ENCODE measurements at places on chromosomes 5 and 9. TPM values are rescaled to one million over a fixed set of nuclear protein-coding genes. Genes with fewer than 3 reads are reported as not detected.

The AHRR gene
- 0.84 TPM for total RNA-seq

The AQP3 gene
- total RNA-seq: 11.4 TPM

The OXCT1 gene
- total RNA-seq: 19.6 TPM

The THBS4 gene
- 252 TPM for total RNA-seq

The LHX3 gene
- not detected for total RNA-seq

DNA sequence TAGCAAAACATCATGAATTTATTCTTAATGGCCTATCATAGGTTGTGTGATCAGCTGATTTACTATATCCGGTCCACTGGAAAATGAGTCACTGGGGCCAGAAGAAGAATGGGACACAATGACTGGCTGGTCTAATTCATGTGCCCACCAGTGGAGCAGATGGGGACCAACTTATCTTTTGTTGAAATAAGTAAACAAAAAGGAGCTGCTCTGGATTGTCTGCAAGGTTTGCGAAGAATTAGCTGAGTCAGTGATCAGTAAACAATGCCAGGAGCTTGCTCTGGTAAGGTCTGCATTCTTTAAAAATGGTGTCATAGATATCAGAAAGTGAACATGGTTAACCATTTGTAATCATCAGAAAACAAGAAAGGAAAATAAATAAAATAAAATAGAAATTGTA, 128.0 kb downstream of the RASEF start:
- DNase-seq: no peak

DNA sequence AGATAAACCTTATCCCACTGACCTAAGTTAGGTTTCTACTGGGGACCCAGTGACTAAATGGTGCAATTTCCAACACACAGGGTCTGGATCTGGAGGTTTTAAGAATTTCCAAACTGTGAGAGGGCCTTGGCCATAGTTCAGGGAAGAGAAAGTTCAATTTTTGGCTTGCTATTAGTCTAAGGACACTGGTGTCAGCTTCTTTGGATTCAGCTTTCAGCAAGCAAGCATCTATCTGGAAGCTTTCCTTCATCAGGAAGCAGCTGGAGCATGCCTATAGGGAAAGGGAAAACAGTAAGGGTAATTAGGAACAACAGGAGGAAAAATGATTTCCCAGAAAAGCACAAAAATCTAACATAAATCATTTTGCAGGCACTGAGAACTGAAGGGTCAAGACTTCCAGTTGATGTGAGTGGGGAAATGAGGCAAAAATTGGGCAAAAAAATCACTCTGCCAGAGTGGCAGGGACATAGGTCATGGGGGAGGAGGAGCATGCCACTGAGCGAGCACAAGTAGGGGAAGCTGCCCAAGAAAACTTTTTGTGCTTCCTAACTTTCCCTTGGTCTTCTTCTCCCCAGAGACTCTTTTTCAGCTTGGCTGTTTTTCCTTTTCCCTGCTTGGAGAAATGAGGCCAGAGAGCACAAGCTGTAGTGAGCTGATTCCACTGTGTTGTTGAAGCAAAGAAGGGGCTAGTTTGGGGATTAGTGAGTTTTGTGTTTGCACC, 299.6 kb downstream of the FGF10 start:
- DNase-seq: no peak

DNA sequence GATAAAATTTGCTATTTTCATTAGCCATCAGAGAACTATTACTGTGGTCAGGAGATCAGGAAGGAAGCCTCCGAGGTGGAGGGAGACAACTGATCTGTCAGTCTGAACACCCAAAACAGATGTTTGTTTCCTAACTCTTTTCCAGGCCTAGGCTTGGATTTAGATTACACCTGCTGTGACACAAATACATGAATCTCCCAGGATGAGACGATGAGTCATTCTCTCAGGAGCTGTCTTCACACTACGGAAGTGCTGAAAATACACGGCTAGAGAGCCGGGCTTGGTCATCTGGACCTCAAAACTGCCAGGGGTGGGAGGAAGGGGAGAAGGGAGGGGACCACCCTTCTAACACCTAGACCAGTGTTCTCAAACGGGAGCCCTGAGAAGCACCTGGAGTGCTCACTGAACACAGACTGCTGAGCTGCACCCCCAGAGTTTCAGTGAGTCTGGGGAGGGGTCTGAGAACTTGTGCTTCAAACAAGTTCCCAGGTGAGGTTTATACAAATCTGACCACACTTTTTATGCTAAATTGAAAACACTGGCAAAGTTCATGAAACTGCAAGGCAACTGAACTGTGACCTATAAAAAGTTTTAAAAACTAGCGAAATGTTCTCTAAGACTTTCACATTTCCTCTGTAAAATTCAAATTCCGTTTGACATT, 80.3 kb upstream of the EQTN start:
- DNase-seq: no peak

- no peak for DNase-seq
These were observed 6.9 kb upstream of the PDCL start for GRCh38 chr9:122835313-122835731.

GRCh38 chr5:44885903-44886302, 77.2 kb downstream of the MRPS30 start:
- DNase-seq: no peak

DNA sequence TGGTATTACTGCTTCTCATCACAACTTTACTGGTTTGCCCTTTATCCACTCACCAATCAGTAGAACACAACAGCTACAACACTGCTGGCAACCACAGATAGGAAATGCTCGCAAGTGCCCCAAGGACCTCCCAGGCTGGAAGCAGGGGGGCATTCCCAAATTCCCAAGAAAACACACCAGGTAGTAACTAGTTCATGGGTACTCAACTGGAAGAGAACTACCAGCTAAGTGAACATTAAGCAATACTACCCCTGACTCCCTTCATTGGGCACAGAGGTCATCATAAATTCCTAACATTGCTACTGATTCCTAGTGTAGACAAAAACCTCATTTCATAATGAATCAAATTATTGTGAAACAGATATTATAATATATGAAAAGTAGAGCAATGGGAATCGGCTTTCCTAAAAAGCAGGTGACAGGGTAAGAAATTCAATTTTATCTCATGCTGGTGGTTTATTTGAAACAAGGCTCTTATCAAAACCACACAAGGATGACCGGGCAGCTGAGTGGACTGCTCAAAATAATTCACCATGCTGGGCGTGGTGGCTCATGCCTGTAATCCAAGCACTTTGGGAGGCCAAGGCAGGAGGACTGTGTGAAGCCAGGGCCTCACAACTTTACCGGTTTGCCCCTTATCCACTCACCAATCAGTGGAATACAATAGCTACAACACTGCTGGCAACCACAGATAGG, 81.6 kb downstream of the TLE1 start:
- DNase-seq: no peak

DNA sequence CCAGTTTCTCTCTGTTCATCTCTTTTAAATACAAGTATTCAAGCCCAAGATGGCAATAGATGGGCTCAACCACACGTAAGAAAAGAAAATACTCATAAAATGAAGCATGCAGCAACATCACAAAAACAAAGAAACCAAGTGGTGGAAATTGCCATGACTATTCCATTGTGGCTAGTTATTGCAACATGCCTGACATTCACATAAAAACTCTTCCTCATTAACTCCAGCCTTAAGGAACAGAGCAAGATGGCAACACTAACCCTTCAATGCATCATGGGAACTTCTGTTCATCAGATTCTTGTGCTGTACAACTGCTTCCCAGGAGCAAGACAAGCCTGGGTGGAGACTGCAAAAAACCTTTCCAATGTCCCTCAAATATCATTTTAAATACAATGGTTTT, 1.4 kb upstream of the GLIS3 start:
- DNase-seq: no peak

GRCh38 chr5:153584960-153585359, 94.5 kb downstream of the GRIA1 start:
- no peak for DNase-seq

GRCh38 chr5:149988126-149988525, 12.3 kb downstream of the TIGD6 start:
- no peak for DNase-seq

- no peak for DNase-seq
These were observed 30.9 kb upstream of the LPAR1 start for GRCh38 chr9:111069183-111069582.

DNA sequence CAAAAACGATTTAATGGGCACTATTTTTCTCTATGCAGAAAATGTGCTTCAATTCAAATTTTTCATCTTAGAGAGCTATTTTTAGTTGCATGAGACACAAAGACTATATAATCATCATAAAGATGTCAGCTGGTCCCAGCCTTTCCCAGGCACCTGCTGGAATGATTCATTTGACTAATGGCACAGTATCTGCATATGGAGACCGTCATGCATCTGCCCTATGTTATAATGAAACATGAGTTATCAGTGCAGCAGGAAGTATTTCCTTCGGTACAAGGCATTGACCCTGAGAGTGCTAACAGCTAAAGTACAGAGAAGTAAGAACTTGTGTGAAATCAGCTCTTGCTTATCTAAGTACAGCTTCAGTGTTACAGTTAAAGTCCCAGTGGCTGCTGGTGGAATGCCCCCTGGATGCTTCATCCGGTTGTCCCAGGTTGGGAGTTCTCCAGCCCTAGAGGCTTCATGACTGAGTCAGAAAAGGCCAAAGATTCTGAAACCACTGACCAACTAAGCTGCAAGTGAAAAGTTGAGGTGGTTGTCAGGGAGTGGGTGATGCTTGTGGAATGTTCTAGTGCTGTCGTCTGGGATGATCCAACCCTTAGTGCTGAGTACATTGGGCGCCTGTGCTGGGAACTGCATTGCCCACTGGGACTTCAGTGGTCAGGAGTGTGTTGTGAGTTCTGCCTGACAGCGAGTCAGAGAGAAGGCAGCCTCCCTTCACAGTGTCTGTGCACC, 57.2 kb downstream of the MTRR start:
- DNase-seq: no peak

- DNase-seq: peak; percentile 73
These were observed 129.0 kb downstream of the COL23A1 start for GRCh38 chr5:178461004-178461730.

GRCh38 chr9:99748266-99748665, 73.4 kb upstream of the NR4A3 start:
- no peak for DNase-seq
